ENCODE measurements at places on chromosomes 4 and X.
A peak's percentile ranks its signal among the peaks of the same experiment; 100 is the strongest.

GRCh38 chrX:38249965-38250364 lies 29.3 kb upstream of the SRPX start:
- peak; percentile 54 for DNase-seq

DNA sequence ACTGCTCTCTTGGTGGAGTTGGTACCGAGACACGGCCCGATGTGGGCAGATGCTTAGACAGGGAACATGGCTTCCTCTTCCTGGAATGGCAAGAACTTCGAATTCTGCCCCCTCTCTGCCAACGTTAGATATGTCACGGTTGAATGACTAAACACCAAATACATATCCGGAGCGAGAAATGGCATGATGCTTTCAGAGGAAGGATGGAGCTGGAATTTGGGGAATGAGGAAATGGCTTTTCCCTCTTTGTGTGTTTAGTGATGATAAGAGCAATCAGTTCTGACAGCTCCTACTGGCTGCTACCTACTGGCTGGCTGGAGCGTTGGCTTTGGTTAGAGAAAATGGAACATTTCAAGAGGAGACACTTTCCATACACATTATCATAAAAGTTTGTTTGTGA lies 140.0 kb downstream of the DHRSX start:
- peak; percentile 13 for DNase-seq

DNA sequence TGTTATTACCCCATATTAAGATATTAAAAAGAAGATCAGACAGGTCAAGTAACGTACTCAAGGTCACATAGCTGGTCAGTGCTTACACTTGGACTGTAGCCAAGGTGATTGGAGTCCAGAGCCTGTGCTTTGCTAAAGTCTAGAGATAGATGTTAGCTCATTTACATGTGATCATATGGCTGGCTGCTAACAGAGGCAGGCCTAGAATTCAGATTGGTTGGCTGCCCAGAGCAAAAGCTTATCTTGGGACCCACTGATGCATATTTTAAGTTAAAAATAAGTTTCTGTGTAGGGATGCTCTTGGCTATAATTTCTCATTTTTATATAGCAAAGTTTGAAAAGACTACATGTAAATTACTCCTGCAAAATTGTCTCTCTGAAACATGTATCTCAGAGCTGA lies 18.1 kb upstream of the EXOC1L start:
- no peak for DNase-seq

DNA sequence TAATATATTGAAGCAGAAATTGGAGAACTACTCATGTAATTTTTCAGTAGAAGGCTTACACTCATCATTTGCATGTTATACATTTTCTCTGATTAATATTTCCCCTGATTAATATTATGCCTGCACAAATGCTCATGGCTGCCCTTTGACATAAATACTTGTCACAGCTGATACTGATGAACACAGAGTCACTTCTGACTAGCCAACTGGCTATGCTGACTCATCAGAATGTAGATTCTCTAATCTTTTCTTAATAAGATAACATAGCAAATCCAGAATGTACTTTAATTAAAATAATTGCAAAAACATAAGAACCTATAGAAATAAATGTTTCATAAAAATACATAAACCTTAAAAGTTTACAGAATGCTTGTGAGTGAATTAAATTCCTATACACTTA lies 52.4 kb upstream of the C4orf54 start:
- no peak for DNase-seq

DNA sequence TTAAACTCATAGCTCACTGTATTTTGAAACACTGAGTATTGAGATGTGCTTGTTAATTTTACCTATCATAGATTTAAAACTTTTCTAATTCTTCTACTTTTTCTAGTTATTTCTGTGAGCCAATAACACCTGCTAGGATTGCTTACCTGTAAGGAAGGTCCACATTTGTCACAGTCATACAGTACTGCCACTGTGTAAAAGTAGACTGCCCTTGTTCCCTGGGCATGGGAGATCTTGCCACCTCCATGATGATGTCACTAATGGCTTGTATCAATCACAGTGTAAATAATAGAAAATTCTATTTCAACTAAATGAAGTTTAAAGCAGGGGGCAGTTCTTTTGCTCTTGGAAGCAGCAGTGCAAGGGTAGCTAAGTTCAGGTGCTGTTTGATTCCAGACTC lies 35.9 kb downstream of the GK start:
- DNase-seq = no peak

DNA sequence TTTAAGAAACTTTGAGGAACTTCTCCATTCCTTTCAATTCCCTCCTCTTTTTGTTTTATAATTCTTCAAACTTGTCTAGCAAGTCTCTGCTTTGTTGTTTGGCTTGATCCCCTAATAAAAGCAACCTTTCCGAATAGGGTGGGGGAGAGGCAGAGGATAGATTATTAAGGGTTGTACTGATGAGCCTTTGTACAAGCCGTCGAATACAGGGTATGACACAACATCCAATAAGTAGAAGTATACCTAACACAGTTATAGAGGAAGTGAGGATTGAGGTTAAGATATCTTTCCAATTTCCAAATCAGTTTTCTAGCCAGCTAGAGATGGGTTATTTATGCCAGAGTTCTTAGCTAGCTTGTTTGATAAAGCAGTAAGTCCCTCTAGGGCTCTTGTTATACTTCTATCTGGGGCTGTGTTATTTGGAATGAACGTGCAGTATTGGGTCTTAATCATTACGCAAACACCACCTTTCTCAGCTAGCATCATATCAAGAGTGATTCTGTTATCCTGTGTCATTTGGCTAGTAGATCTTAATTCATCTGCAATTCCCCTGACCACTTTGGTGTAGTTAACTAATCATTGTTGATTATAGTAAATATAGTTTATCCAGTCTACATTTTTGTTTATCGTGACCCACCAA lies 18.5 kb downstream of the METAP1 start:
- DNase-seq = no peak

DNA sequence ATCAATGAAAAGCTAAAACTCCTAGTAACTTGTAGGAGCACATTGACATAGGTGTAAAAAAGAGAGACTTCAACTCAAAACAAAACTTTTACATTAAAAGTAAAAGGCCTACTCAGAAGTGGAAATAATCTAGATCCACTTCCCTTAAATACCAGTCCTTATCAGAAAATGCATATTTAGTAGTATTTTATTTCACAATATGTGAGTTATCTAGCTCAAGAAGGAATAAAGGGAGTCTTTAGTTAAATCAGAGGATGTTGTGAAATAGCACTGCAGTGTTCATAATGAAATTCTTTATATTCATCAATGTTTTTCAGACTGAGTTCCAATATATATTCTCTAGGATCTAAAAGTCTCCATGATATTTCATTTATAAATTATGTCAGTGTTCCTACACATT lies 715.0 kb downstream of the GRID2 start:
- no peak for DNase-seq

- no peak for DNase-seq
These were observed 46.7 kb downstream of the CXCL13 start for GRCh38 chr4:77652237-77652897.

GRCh38 chr4:38462367-38463055 lies 201.5 kb upstream of the KLF3 start:
- DNase-seq = no peak

- no peak for DNase-seq
These were observed 5.5 kb upstream of the MMAA start for GRCh38 chr4:145613566-145614232.

DNA sequence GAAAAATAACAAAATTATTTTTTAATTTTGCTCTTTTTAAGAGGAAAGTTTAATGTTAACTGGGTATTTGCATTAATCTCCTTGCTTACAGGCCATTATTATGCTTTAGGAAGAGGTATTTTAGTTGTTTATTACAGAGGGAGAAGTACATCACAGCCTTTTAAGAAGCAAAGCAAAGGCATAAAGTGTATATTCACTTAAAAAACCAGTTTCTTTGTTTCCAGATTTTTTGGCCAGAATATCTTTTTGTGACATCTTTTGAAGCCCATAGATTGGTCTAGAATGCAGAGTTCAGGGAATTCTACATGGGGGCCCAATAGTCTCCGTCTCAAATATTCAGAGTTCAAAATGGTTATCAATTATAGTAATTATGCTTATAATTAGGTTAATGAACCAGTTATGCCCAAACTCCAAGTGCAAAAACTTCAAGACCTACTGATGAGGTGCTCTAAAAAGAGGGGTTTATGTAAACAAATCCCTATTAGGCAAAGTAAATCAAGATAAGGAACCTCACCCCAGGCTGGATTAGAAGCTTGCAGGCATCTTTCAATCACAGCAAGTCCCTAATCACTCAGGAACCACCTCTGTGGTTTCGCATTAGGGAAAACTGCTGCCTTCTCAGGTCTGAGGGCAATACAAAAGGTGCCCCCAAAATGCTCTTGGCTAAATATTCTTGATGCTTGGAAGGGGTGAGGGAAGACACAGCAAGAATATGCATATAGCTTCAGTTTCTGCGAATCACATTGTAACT lies 1.4 kb downstream of the CXXC4 start:
- DNase-seq = no peak

DNA sequence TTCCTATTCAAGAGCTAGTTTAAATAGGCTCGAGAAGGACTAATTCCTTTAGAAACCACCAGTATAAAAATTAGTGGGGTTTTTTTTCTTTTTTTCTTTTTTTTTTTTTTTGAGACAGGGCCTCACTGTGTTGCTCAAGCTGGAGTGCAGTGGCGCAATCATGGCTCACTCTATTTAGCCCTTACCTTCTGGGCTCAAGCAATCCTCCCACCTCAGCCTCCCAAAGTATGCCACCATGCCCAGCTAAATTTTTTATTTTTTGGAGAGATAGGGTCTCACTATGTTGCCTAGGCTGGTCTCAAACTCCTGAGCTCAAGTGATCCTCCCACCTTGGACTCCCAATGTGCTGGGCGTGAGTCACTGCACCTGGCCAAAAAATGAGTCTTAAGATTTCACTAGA lies 52.8 kb downstream of the APOO start:
- DNase-seq = no peak

GRCh38 chr4:129248621-129249020 lies 152.7 kb downstream of the C4orf33 start:
- DNase-seq = no peak

DNA sequence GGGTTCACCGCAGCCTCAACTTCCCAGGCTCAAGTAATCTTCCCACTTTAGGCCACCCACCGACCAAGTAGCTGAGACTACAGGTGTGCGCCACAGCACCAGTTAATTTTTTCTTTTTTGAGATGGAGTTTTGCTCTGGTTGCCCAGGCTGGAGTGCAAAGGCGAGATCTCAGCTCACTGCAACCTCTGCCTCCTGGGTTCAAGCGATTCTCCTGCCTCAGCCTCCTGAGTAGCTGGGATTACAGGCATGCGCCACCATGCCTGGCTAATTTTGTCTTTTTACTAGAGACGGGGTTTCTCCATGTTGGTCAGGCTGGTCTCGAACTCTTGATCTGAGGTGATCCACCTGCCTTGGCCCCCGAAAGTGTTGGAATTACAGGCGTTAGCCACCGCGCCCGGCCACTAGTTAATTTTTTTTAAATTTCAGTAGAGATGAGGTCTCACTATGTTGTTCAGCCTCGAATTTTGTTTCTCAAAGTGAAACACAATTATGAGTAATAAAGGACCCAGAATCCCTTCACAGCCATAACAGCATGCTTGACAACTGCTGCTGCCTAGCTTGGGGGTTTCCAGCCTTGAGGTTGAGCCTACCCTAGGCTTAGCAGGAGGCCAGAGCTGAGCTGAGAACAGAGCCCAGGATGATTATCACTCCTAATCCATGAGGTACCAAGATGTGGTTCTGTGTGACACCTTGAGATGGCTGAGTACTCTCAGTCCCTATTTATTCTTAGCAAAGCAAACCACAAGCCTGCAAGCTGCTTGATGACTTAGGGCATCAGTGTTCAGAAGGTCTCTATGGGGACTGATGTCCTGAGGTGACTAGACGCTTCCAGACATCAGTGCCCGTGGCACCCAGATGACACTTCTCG lies 41.6 kb upstream of the NKRF start:
- DNase-seq = no peak

- peak; percentile 31 for DNase-seq
These were observed 369.7 kb downstream of the BCOR start for GRCh38 chrX:39728025-39728424.

GRCh38 chr4:75909405-75909804 lies 7.2 kb upstream of the PPEF2 start:
- no peak for DNase-seq

All from fibroblast of upper back skin (primary cell).